ENCODE measurements at places on chromosomes 13 and 19.

DNA sequence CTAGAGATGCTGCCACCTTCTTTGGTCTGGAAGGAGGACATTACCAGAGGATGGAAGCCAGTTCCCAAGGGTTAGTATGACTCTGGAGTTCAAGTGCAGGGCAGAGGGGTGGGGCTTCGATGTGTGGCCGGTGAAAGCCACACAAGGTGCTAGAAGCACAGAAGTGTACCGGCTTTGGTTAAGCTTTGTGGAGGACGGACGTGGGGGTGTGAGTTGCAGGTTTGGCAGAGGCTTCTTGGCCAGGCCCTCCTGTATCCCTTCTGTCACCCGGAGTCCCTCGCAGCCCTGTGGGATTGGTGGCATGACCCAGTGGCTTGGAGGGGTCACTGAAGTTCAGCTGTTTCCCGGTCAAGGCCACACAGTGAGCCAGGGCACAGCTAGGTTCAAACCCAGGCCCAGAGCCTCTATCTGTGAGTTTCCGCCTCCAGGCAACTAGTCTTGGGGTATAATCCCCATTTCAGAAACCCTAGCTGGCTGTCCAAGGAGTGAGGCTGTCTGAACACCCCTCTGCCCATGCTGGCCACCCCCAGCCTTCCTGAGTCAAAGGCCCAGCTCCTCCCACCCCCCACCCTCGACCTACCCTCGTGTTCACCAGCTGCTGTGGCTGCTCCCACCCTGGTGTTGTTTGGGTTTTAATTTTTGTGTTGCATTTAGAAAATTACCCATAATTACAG, 4.6 kb upstream of the SSBP4 start:
- no peak for DNase-seq

DNA sequence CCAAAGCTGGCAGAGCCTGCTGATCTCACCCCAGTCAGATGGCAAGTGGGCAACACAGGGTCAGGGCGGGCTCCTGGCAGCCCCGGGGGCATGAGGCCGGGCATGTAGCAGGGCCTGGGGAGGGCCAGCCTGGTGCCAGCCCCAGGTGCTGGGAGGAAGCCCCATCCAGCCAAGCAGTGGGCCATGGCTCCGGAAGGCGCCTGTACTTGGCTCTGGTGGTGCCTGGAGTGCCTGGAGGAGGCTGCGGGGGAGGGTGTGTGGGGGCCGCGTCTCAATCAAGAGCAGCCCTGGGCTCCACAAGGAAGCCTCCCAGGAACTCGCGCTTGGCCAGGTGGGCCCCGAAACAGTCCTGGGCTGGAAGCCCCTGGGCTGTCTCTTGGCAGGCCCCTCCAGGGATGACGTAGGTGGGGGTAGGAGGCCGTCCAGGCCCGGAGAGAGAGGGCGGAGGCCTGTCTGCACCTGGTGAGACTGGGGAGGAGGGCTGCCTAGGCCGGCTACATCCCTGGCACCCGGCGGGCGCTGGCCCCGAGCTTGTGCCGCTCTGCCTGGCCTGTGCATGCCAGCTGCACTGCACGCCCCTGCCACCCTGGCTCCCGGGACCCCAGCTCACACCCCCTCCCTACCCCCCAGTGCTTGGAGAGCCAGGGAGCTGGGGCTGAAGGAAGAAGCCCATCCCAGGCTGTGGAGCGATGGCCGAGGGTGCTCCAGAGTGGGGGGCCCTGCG, 45.9 kb downstream of the COMP start:
- DNase-seq: no peak

- DNase-seq: no peak
These were observed 8.7 kb upstream of the KLF2 start for GRCh38 chr19:16315825-16316505.

DNA sequence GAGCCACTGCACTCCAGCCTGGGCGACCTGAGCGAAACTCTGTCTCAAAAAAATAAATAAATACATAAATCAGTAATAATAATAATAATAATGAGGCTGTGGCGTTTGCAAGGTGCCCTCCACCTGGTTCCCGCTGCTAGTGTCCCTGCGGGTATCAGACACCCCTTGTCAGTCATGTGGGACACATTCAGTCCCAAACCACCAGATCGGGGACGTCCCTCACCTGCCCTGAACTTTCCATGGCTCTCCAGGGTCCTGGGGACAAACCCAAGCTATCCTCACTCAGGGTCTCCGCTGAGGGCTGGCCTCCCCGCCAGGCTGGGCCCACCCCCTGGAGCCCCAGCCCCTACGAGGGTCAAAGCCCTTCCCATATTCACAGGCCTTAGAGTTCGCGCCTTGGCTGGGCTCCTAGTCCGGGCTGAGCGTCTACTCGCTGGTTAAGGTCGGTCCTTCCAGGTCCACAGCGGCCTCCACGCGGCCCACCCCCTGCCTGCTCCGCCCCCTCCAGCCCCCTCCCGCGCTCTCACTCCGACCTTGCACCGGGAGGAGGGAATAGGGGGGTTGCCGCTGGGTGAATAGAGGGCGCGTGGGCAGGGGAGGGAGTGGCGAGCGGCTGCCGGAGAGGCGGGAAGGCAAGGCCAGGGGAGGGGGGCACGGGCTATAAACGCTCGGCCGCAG, 349 bp upstream of the KISS1R start:
- DNase-seq: no peak

- DNase-seq: no peak
These were observed 19.2 kb downstream of the CEACAM6 start for GRCh38 chr19:41774515-41774980.

GRCh38 chr13:98479496-98480003, 97.4 kb downstream of the STK24 start:
- no peak for DNase-seq

Data from esophagus squamous epithelium (tissue), 5 donors.